ENCODE measurements at places on chromosomes 7 and 10. TPM values are rescaled to one million over a fixed set of nuclear protein-coding genes. Genes with fewer than 3 reads are reported as not detected.
A peak's percentile ranks its signal among the peaks of the same experiment; 100 is the strongest.

CRTAC1 gene
- total RNA-seq = not detected

ITPRID1 gene
- not detected for total RNA-seq

MSMB gene
- not detected for total RNA-seq

SRRM3 gene
- not detected for total RNA-seq

ADAM22 gene
- total RNA-seq = 9.2 TPM

FMC1 gene
- 12.0 TPM for total RNA-seq

DNA sequence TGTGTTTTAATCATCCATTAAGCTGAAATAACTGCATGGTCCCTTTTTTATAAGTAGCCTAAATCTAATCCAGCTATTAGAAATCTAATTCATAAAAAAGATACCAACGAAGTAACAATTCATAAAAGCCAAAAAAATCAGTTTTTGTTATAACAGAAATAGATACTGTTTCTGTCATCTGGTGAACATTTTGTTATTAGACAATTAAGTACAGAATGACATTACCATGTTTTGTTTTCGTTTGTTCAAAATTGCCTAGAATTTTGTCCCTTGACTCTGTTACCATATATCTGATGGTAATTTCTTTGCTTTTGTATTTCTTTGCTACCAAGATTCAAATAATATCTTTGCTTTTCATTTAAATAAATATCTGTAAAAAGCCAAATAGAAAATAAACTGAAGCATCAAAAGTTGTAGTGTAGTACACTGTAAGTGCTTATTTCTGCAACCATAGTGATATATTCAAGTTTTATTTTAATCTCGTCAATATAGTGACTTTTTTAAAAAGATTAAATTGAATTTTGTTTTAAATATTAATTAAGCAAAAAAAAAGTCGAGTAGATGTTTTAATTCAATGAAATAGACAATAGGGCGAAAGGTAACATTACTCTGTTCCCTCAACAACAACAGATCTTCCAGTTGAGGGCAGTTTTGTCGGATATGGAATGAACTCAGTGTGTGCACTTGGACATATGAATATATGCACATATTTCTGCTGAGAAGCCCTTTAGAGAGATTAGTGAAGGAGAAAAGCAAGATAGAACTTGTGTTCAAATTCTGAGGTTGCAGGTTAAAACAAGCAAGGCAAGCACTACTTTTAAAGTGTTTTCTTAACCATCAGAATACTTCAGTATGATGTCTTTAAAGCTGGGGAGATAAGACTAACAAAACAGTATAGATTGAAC lies 7.9 kb upstream of the IGF2BP3 start:
- no peak overlapping the region for H3K4me3 ChIP-seq
- peaks cover 53% of the 10 kb centered on the region for H3K27me3 ChIP-seq
- peaks cover 9% of the 10 kb centered on the region for H3K4me1 ChIP-seq
- peaks cover 3% of the 10 kb centered on the region for H3K36me3 ChIP-seq

DNA sequence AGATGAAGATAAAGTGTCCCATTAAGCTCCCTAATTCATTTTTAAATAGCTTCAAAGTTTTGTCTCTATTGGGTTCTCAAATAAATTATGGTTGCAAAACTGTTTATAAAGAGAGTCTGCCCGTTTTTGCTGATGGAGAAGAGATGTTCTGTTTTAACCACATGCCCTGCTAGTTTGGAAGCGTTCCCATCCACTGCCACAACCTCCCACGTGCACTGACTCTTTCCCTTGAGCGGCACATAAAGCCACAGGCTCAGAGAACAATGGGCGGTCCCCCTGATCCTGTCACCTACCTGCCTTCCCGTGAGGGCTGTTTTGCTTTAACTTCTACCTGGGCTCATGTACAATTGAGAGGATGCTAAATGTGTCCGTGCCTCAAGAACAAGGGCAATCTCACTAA lies 65.5 kb downstream of the CPVL start:
- no peak for DNase-seq
- H3K27me3 ChIP-seq = no peaks in the 10 kb centered on the region
- H3K36me3 ChIP-seq = no peaks in the 10 kb centered on the region
- H3K4me1 ChIP-seq = no peaks in the 10 kb centered on the region

- H3K4me1 ChIP-seq = no peaks in the 10 kb centered on the region
- H3K36me3 ChIP-seq = no peaks in the 10 kb centered on the region
- H3K27ac ChIP-seq = no peak overlapping the region
- no peak for DNase-seq
Measured at GRCh38 chr10:93091960-93092359, 18.3 kb downstream of the CYP26A1 start.

DNA sequence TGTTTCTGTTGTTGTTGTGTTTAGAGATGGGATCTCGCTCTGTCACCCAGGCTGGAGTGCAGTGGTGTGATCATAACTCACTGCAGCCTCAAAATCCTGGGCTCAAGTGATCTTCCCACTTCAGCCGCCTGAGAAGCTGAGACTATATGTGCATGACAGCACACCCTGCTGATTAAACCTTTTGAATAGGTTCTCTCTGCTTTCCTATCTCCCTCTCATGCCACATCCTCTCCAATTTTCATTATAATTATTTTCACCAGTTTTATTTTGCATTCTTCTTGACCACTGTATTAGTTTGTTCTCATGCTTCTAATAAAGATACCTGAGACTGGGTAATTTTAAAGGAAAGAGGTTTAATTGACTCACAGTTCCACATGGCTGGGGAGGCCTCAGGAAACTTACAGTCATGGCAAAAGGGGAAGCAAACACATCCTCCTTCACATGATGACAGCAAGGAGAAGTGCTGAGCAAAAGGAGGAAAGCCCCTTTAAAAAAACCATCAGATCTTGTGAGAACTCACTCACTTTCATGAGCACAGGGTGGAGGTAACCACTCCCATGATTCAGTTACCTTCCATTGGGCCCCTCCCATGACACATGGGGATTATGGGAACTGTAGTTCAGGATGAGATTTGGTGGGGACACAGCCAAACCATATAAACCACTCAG lies 12.9 kb downstream of the AGK start:
- no peak overlapping the region for H3K4me3 ChIP-seq
- H3K27me3 ChIP-seq = no peaks in the 10 kb centered on the region
- DNase-seq = peak; percentile 4

GRCh38 chr7:13980474-13980873 lies 9.0 kb downstream of the ETV1 start:
- no peak for DNase-seq
- no peak overlapping the region for H3K27ac ChIP-seq
- H3K4me3 ChIP-seq = no peak overlapping the region
- no peaks in the 10 kb centered on the region for H3K4me1 ChIP-seq
- no peaks in the 10 kb centered on the region for H3K36me3 ChIP-seq
- H3K27me3 ChIP-seq = peaks cover 1% of the 10 kb centered on the region

GRCh38 chr7:65809259-65809981 lies 63.5 kb upstream of the VKORC1L1 start:
- H3K27me3 ChIP-seq = no peaks in the 10 kb centered on the region
- H3K27ac ChIP-seq = no peak overlapping the region
- DNase-seq = no peak

GRCh38 chr7:55277916-55278315 lies 87.2 kb upstream of the LANCL2 start:
- H3K27ac ChIP-seq = no peak overlapping the region
- peaks cover 2% of the 10 kb centered on the region for H3K4me1 ChIP-seq
- no peak for DNase-seq
- H3K27me3 ChIP-seq = peaks cover 16% of the 10 kb centered on the region
- no peaks in the 10 kb centered on the region for H3K36me3 ChIP-seq

DNA sequence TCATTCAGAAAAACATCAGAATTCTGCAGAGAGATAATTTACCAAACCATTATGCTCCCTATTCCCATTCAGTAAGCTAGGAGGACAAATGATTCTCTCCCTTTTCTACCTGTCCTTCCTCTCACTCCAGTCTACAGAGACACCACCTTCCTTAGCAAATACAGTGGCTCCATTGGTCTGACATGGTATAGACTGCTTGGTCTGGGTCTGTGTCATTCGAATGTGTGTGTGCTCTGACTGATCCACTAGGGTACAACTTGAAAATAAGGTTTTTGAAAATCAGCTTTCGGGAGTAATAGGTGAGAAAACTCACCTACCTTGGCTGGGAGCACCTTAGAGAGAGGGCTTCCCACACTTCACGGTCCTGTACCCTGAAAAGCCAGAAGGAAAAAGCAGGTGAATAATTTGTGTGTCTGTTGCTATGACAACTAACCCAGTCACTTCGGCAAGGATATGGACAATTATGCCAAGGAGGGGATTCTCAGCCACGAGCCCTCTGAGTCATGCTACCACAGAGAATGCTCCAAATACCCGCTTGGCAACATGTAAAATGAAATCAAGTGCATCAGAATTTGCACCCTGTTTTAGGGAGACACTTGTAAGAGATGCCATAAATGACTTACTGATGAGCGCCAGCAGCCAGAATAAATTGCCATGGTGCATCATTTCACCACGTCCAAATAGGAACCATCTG lies 114.5 kb upstream of the PRKCQ start:
- H3K36me3 ChIP-seq = no peaks in the 10 kb centered on the region
- H3K27me3 ChIP-seq = peaks cover 5% of the 10 kb centered on the region
- no peak for DNase-seq
